ENCODE measurements at places on chromosomes 1 and 21.

GRCh38 chr1:66535061-66535460 lies 1.1 kb downstream of the SGIP1 start:
- no peak for DNase-seq

GRCh38 chr1:61898658-61899057 lies 156.4 kb downstream of the PATJ start:
- no peak for DNase-seq

GRCh38 chr1:245272676-245273075 lies 117.9 kb downstream of the KIF26B start:
- no peak for DNase-seq

DNA sequence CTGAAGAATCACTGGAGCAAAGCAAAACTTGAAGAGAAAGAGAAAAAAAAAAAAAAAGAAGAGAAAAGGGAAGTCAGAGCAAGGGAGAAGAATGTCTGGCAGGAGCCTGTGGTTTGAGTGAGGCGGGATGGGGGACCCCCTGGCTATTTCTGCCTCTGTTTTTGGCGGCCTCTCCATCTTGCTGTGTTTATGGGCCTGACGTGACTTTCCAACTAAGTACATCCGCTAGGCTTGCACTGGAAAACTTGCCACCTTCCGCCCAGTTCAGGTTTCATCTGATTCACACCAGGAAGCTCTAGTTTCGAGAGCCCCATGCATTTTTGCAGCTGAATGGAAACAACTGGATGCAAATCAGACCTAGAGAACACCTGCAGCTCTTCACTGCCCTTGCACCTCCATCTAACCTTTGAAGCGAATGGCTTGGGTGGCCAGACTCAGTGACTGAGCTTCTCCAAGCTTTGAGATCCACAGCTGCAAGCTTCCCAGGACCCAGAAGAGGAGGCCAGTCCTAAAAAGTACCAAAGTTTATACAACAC lies 28.0 kb downstream of the TBX15 start:
- no peak for DNase-seq

DNA sequence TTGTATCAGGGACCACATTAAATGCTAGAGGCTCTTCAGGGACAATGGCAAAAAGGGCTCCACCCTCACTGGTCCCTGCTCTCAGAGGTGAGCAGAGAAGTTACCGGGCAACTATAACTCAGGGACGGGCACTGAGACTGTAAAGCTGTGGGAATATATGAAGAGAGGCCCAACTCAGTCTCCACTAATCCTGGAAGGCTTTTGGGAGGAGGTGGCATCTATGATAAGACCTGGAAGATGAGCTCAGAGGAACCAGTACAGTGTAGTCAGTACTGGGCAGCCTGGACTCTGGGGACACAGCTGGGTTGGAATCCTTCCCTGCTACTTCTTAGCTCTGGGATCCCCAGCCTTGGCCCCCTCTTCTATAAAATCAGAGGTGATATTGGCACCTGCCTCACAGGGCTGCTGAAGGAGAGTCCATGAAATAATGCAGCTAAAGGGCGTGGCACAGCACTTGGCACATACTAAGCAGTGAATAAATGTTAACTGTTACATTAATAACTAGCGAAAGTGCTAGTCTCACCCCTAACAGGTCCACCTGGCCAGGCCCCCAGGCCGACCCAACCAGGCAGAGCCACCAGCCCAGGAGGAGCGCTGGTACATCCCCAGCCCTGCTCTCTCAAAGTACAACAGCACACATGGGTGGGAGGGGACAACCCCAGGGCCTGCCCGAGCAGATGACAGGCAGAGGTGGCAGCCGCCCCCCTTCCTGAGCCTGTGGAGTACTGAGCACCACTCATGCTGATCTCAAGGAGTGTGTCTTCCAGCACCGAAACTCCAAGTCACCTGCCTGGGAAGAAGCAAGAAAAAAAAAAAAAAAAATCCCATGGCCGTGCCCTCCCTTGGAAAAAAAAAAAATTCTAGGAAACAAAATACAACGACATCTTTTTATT lies 62.7 kb downstream of the CASZ1 start:
- DNase-seq, result no peak

DNA sequence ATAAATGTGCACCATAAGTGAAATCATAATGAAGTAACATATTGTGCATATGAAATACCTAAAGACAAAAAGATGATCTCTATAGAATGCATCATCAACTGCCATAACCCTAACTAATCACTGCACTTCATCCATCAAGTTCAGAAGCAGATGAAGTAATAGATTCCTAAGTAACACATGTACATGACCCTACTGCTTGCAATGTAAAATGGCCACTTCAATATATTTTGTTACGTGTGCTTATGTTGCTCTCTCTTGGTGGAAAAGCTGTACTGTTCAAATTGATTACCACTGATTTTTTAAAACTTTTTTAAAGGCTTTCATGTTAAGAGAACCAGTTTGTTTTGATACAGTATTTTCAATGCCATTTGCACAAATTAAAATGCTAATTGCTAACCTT lies 141.8 kb downstream of the TTLL7 start:
- no peak for DNase-seq

- DNase-seq, result no peak
Observed at GRCh38 chr1:70818401-70818800, 229.2 kb downstream of the PTGER3 start.

DNA sequence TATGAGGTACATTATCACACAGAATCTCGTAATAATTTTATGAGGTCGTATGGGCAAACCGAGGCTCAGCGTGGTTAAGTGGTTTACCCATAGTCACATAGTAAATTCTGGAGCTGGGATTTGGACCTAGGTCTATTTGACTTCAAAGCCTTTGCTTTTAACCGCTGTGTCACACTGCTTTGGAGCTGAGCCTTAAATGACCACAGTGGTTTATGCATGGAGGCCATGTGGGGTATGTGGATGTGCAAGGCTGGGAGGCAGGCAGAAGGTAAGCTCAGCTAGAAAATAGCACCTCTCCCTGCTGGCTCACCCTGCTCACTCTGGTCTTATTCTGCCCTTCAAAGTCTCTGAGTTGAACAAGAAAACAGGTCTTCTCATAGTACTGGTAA lies 269.5 kb downstream of the TRABD2B start:
- DNase-seq, result no peak

GRCh38 chr21:45306832-45307571 lies 19.3 kb upstream of the POFUT2 start:
- no peak for DNase-seq

GRCh38 chr1:73771396-73771795 lies 426.6 kb downstream of the LRRIQ3 start:
- DNase-seq, result no peak

DNA sequence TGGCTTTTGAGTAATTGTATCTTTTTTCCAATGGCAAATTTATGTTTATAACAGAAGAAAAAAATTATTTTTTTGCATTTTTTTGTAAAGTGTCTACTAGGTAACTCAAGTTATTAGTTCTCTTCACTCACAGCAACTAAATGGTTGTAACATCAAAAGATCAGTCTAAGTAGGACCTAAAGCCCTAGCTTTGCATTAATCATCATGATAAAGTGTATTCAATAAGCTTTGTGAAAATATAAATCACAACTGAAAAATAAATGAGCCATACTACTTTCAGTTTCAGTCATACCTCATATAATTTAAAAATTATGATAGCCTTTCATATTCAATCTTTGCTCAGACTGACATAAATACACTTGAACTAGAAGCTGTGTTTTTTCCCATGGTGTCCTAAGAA lies 6.9 kb downstream of the TAF5L start:
- DNase-seq, result no peak

DNA sequence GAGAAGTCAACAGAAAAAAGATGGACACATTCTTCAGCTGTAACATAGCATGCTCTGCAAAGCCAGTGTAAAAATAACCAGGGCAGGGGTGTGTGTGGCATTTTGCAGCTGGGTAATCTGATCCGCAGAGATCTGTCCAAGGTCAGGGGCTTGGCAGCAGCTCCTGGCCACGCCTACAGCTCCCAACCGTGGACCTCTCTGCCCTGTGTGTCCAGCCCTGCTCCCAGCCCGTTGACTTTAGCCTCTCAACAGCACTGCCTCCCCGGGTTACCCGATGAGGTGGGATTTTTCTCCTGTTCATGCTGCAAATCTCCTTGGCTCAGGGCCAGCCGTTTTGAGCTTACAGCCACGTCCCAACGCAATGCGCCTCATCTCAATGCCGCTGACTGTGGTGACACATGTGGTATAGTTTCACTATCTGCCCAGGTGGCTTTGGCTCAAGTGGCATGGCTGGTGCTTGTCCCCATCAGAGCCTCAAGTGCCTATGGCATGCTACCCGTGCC lies 68.1 kb downstream of the VWA5B1 start:
- no peak for DNase-seq

- DNase-seq, result no peak
Observed at GRCh38 chr1:173048621-173049321, 2.0 kb downstream of the TNFSF18 start.

- DNase-seq, result no peak
Observed at GRCh38 chr1:30165116-30165515, 558.3 kb downstream of the MATN1 start.

- DNase-seq, result no peak
Observed at GRCh38 chr21:16192902-16193301, 463.1 kb downstream of the USP25 start.

DNA sequence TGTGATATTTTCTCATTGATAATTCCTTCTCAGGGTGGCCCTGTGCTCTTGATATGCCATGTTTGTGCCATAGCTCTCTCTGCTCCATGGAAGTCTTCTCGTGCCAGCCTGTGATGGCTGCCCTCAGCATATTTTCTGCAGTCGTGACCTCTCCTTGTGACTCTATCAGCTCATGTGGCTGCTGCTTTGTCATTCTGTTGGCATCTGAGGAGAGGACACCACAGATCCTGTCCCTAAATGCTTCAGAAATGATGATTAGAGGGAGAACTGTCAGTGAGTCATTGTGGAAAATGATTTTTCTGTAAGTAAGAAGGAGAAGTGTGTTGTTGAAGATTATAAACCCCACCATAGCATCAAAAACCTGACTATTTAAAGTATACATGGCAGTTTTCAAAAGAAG lies 286.0 kb downstream of the ADGRL2 start:
- no peak for DNase-seq

GRCh38 chr1:11736746-11737639 lies 1.1 kb downstream of the AGTRAP start:
- DNase-seq, result no peak

DNA sequence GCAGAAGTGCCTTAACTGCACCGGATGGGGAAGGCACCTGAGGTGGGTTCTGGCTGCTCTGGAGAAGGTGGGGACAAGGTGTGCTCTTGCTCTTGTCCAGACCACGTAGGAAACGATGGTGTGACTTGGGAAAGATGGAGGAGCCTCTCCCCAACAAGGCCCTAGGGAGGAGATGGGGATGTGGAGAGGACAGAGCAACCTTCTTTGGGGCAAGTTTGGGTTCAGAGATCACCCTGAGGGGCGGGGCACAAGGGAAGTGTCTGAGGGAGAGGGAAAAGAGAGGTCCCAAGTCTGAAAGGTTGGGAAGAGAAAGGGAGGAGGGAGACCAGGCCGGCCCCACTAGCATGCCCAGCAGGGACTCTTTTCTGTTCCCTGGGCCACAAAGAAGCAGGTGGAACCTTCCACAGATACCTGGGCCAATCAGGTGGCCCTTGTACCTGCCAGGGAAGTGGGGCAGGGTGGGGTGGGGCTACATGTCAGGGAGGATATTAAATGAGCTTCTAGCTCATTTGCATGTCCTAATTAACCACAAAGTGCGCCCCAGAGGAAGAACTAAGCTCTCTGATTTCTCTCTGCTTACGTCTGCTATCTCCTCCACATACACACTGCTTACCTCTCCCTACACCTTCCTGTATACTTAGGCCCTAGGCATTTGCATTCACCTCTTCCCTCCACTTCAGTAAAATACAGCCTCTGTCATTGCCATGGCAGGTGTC lies 15.9 kb downstream of the INKA2 start:
- no peak for DNase-seq

- no peak for DNase-seq
Observed at GRCh38 chr1:10267319-10267718, 56.9 kb downstream of the KIF1B start.

- DNase-seq, result no peak
Observed at GRCh38 chr1:84000954-84001495, 2.1 kb upstream of the TTLL7 start.

DNA sequence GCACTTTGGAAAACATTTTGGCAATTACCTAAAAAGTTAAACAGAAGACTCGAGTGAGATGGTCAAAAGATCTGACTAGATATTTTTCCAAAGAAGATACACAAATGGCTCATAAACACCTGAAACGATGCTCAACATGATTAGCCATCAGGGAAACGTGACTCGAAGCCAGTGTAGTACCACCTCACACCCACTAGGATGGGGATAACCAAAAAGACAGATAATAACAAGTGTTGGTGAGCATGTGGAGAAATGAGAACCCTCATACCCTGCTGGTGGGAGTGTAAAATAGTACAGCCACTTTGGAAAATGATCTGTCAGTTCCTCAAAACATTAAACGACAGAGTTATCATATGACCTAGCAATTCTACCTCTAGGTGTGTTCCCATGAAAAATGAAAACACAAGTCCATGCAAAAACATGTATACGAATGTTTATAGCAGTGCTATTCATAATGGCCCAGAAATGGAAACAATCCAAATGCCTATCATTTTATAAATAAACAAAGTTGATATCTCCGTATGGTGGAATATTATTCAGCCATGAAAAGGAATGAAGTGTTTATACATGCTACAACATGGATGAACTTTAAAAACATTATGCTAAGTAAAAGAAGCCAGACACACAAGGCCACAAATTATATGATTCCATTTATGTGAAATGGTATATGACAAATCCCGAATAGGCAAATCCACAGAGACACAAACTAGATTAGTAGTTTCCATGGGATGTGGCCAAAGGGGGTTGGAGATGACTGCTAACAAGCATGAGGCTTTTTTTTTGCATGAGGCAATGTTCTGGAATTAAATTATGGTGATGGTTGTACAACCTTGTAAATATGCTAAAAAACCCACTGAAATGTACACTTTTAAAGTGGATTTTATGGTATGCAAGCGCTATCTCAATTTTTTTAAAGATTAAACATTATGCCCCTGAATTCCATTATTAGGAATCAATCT lies 625.3 kb downstream of the KIF26B start:
- no peak for DNase-seq

DNA sequence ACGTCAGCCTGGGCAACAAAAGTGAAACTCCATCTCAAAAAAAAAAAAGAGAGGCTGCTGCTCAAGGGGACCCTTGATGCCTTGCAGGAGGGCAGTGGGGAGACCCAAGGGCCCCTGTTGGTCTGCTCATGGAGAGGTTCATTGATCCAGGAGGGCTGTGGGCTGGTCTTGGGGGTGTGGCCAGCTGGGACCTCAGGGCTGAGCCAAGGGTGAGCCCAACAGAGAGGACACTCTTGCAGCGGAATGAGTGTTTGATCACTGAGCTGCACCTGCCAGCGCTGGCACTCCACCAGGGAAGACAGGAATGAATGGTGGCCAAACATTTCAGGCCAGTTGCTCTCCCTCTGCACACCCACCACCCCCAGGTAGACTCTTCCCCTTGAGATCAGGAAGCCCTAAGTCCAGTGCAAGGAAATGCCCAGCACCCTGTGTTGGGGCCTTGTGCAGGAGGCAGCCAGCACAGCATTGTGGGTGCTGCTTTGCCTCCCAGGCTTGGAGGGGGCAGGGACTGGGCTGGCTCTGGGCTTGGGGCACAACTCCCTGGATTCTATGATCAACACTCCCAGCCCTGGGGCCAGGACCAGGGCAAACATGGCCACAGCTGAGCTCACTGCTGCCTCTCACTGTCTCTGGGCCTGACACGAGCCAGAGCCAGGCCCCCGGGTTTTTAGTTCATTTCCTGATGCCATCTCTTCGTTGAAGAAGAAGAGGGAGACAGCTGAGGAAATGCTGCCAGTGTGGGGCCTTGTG lies 50.7 kb downstream of the IRF2BP2 start:
- no peak for DNase-seq

GRCh38 chr1:171799166-171799565 lies 17.7 kb downstream of the METTL13 start:
- DNase-seq, result no peak
